ENCODE measurements at places on chromosomes 11 and 22.

DNA sequence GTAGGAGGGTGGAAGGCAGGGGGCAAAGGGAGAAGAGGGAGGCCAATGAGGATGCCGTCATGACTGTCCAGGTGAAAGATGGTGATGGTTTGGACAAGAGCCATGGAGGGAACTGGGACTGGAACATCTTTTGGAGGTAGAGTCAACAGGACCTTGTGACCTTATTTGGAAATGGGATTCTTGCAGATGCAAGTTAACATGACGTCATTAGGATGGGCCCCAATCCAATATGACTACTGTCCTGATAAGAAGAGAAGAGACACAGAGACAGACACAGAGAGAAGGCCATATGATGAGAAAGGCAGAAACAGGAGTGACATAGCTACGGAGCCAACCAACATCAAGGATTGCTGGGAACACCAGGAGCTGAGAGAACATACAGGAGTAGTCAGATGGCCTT lies 31.0 kb upstream of the ISX start:
- no peak for DNase-seq

- no peak for DNase-seq
Observed at GRCh38 chr11:88070437-88070836, 104.8 kb downstream of the RAB38 start.

GRCh38 chr22:37951305-37951704 lies 2.1 kb downstream of the C22orf23 start:
- DNase-seq, result no peak

DNA sequence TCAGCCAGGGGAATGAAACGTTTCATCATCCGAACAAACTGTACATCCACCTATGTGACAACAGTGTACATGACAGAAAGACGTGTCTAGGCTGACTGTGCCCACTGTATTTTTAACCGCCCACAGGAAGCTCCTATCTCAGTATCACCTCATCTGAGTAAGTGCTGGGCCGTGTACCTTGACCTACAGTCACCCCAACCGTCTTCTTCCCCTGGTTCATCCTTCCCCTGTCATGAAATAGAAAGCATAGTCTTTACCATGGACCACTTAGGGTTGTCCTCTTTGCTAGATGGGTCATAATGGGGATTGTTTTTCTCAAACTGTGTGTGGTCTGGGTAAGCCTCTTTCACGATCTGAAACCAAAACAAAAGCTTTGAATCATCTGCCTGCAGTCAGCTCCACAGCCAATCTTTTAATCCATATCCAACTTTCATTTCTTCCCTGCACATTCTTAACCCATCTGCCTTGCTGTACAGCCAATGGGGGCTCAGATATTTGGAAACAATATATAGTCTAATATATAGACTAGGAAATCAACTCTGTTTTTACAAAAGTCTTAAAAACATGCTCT lies 4.2 kb downstream of the THYN1 start:
- DNase-seq, result no peak

DNA sequence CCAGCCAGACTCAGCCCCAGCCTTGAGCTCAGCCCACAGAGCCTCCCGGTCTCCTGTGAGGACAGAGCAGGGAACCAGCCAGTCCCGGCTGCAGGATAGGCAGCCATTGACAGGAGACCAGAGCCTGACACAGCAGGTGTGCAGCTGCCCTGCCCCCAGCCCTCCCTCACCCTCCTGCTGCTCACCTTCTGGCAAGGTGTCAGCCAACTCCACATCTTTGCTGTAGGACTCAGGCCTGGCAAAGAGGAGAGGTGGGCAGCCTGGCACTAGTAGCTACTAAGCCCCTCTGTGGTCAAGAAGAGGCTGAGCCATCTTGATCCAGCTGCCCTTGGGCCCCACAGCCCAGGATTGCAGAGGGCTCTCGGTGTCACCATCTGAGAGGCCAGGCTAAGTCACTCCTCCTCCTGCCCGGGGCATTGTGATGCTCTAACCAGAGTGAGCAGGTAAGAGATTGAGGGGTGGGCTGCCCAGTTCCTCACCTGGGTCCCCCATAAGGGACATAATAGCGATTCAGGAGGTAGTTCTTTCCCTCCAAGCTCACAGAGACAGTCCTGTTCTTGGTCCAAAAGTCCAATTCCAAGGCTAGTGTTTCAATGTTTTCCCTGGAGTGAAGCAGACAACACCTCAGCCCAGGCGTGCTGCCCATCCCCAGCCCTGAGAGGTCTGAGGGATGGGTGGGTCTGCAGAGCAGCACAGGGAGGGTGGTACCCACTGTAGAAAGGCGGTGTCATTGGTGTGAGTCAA lies 18.6 kb downstream of the TREH start:
- DNase-seq, result no peak
